Nucleus accumbens (tissue), 56 donors: ENCODE measurements at places on chromosomes 7 and 10.
A peak's percentile ranks its signal among the peaks of the same experiment; 100 is the strongest.

DNA sequence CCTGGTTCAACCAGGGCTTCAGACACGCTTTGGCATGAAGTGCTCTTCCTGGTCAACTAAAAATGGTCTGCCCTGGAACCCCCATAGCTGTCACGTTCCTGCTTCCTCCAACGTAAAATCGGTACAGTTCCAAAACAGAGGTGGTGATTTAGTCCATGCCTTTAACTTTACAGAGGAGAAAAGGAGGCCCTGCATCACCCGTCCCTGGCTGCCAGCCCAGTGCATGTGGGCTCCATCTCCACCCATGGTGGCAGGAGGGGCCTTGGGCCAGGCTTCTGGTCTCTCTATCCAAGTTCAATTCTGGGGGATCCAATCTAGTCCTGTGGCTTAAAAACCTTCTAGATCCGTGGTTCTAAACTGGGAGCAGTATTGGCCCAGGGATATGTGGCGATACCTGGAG is 18.7 kb downstream of the ECHDC3 start:
- no peak for DNase-seq

DNA sequence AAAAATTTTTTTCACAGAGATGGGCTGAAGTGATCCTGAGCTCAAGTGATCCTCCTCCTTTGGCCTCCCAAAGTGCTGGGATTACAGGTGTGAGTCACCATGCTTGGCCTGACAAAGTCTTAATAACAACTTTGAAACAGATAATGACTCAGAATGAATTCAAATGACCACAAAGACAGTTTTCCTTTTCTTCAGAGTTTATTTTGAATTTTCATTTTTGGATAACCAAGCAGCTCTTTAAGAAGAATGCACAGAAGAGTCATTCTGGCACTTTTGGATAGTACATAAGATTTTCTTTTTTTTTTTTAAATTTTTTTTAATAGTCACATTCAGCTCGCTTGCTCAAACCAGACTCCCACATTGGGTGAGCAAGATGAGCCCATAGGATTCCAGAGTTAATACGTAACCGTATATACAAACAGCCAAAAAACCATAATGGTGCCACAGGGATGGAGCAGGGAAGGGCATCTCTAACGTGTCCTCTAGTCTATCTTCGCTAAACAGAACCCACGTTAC is 43.0 kb upstream of the NMT2 start:
- no peak for DNase-seq

- DNase-seq = no peak
Measured at GRCh38 chr10:25561758-25562157, 372.3 kb upstream of the MYO3A start.

GRCh38 chr7:127890726-127891125 is 140.5 kb downstream of the LRRC4 start:
- no peak for DNase-seq

DNA sequence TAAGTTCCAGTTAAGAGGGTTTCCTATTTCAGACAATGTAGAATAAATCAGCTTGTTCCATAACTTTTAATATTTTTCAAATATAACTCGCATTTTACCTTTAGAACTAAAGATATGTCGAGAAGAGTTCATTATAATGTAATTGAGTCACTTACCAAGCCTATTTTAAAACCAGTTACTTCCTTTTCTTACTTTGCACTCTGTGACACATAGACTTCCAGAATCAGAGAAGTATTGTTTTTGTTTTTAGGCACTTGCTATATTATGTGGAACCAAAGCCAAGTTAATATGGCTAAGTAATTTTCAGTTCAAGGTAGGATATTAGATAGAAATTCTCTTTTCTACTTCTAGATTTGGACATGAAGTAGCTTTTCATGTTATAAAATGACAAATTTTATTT is 182.7 kb upstream of the PRPS1L1 start:
- DNase-seq = no peak

DNA sequence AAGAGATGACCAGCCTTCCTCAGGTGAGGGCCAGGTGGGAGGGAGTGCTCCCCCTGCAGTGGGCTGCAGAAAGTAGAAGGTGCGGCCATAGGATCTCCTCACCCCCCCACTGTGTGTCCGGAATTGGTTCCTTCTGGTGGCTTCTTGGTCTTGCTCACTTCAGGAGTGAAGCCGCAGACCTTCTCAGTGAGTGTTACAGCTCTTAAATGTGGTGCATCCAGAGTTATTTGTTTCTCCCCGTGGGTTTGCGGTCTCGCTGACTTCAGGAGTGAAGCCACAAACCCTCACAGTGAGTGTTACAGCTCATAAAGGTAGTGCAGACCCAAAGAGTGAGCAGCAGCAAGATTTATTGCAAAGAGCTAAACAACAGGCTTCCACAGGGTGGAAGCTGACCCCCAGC is 90.3 kb upstream of the NPS start:
- no peak for DNase-seq

DNA sequence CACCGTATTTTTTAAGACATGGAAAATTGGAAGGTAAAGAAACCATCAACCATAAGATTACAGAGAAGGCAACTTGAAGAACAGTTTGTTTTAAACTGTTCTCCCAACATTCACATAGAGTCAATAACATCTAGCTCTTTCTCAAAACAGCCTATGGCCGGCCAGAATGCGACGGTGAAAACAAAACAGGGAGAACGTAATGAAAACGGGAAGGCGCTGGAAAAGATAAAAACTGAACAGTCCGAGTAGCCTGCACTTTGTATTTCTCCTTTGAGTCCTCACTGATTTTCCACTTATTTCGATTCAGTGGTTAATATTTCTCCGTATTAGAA is 637 bp downstream of the MICU1 start:
- DNase-seq = no peak

GRCh38 chr7:27921081-27921836 is 181.3 kb downstream of the TAX1BP1 start:
- peak; percentile 20 for DNase-seq

DNA sequence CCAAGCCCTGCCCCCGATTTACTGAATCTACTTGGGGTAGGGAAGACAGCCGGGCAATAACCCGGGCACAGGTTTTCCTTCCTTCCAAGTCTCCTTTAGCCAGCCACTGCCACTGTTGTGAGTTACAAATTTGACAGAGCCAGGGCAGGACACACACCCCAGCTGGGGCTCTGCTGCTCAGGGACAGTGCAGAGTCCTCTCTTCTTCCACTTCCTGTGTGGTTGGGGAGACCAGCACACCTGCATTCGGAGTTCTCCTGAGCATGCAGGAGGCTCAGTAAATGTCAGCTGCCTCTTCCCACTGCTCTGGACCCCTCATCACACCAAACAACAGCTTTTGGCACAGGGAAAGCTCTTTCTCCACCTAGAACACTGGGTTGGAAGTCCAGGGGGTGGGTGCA is 21.3 kb downstream of the CHST15 start:
- DNase-seq = no peak

DNA sequence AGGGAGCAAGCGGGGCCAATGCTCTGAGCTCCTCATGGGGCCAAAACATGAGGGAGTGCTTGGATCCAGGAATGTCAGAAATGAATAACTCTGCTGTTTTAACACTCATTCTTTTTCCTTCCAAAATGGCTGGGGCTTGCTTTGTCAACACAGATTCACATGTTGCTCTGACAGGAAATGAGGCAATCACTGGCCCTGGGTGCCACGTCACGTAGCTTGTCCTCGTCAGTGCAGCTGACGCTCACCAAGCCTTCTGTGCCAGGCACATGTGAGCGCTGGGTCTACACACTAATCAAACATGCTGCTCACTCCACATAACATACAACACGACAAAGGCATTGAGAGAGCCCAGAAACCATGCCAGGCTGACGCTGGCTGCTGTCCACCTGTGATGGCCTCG is 198.9 kb downstream of the WDR37 start:
- DNase-seq = no peak

DNA sequence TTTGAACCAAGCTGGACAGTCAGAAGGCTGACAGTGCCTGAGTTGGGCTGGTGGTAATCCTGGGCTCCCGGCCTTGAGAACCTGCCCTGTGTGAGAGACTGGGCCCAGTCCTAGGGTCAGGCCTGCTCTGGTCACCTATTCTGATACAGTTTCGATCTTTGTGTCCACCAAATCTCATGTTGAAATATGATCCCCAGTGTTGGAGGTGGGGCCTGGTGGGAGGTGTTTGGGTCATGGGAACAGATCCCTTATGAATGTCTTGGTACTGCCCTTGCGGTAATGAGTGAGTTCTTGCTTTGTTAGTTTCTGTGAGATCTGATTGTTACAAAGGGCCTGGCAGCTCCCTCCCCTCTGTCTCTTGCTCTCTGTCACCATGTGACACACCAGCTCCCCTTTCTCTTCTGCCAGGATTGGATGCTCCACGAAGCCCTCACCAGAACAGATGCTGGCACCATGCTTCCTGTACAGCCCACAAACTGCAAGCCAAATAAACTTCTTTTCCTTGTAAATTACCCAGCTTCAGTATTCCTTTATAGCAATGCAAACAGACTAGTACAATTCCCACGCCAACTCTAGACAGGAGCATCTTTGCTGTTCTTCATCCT is 111.8 kb upstream of the ZNF438 start:
- DNase-seq = peak; percentile 9

DNA sequence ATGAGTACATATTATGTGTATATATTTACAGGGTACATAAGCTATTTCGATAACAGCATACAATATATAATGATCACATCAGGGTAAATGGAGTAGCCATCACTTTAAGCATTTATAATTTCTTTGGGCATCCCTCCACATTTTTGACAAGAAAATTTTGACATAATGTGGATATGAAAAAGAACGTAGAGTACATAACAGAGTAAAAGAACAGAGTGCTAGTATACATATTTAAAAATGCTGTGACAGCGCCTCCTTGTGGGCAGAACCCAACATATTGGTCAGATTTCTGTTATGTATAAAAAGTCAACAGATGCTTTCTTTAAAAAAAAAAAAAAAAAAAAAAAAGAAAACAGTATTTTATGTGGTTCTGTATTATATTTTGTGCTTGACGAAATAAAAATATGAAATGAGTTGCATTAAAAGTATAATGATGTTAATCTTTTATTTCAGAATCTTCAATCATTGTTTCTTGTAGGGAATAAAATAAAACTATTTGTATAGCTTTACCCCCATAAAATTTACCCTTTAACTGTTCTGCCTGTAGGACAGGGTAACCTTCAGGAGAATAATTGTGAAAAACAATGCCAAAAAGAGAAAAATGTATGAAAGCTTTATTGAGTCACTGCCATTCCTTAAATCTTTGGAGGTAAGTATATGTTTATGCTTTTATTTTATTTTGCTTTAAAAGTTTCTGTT is 18.3 kb upstream of the HBP1 start:
- no peak for DNase-seq

DNA sequence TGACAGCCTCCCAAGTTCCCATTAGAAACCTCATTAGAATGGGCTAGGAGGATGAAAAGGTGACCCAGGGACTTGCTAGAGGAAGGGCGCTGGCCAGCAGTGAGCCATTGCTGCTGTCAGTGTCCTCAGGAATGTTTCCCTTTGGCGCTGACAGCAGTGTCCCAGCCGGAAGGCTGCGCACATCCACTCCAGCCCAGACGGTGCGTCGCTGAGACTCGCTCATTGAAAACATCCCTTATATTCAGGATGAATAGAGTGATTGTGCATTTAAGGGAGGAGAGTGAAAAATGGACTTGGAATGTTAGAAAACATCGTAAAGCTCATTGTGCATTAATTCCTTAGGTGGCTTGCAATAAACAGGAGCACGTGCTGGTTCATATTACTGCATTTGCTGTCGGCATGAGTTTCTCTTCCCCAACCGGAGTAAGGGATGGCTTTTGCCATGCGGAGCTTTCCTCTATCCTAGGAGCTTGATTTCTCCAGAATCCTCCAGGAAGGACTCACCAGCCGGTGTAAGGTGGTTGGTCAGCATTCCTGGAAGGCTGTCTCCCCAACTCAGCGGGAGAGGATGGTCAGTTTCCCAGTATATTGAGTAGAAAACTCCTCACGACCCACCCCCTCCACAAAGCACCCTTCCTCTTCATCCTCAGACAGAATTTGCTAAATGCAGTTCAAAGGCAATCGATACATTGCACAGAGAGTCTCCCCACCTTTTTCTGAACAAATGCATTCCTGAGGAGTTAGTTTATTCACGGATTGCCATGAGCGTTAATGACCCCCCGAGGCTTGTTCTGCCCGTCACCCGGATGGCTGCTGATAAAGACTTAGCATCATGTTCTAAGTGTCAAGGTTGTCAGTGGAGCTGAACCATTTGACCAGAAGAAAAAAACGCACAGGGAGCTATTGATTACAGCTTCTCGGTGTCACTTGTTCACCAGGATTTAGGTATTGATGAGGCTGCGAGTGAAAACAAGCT is 201.8 kb downstream of the EBF3 start:
- no peak for DNase-seq

DNA sequence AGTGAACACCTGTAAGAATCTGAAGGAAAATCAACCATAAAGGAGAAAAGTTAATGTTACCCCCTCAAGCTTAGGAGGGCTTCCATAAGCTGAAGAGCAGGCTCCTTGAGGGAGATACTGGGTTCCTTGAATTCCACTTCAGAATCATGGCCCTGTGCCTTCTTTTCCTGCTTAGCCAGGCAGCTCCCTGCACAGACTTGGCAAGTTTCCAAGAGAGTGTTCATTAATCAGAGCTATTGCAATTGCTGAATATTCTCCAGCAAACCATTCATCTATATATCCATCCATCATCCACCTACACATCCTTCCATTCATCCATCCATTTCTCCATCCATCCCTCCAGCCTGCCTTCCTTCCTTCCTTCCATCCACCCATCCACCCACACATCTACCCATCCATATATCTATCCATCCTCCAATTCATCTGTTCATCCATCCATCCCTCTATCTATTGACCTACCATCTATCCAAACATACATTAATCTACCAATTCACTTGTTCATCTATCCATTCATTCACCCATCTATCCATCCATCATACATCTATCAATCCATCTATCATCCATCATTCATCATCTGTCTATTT is 574.4 kb downstream of the PTPRN2 start:
- DNase-seq = no peak

GRCh38 chr10:25455980-25456567 is 281.3 kb downstream of the GPR158 start:
- no peak for DNase-seq

- peak; percentile 61 for DNase-seq
Measured at GRCh38 chr7:22387583-22387982, 30.6 kb upstream of the RAPGEF5 start.

DNA sequence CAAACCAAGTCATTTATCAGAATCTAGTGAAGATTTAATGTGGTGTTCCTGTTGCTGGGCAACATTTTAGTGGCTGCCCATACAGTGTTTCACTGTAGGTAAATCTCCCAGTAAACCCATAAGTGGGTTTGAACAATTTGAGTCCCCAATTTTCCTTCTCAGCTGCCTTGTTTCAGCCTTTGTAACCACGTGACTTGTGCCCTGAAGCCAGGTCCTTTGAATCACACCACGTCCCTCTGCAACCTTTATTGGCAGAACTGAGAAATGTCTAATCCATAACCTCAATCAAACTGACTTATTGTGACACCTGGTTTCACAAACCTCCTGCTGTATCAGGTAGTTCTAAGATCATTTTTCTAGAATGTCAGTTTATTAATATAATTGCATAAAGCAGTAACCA is 30.1 kb downstream of the SND1 start:
- DNase-seq = no peak
